ENCODE measurements at places on chromosomes 1 and 21.

GRCh38 chr1:172321451-172321850 lies 99.0 kb upstream of the C1orf105 start:
- no peak for DNase-seq

- no peak for DNase-seq
Measured at GRCh38 chr1:72662918-72663317, 380.6 kb upstream of the NEGR1 start.

- no peak for DNase-seq
Measured at GRCh38 chr1:64041371-64042131, 161.9 kb upstream of the UBE2U start.

DNA sequence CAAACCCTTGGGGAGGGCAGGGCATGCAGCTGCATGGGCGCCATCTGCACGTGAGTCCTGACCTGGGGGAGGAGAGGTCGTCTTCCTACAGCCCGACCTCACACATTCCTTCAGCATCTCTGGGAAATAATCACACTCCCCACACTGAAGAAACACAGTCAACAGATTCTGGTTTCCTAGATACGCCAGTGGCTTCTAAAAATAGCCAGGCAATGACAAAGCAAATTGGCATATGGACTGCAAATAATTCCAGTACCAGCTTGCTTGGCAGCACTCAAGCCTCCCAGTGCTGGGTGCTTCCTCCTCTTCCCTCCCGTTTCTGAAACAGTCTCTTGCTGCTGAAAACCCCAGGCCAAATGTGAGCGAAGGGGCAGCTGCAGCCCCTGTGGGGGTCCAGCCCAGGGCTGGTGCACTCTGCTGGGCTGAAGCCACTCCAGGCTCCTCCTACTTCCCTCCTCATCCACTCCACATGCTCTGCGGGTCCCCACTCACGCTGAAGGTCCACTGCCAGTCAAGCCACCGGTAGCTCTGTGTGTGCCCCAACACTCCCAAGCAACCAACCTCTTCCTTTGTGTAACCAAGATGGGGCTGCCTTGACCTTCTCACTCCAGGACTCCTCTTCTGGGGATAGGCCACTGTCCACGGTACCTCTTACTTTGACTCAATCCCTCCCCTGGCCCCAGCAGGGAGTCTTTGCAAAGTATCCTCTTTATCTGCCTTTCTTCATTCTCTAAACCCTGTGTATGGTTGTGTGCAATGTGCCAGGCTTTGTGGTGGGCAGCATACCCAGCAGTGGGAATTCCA lies 69.0 kb downstream of the KCND3 start:
- no peak for DNase-seq

- DNase-seq = peak; percentile 42
Measured at GRCh38 chr1:246608616-246609376, 42.5 kb downstream of the CNST start.

All from stimulated activated CD8-positive, alpha-beta memory T cell treated with anti-CD3 and anti-CD28 coated beads, Interleukin-4, amount 100 ng/mL, for 48 hours (primary cell).